ENCODE measurements at places on chromosomes 5 and 9.

DNA sequence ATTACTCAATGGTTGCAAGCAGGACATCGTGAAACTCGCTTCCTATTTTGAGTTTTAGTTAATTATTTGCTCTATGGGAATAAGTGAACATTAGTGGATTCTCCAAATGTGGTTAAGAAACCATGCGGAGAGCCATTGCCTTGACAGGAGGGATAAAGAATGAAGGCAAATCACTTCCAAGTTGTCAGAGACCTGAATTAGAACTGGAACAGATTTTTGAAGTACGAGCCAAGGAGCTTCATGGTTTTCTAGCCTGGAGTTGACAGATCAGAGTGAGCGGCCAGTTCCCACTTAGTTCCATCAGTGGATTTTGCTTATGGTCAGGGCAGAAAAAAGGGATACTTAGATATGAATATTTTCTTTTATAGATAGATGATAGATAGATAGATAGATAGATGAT is 171.4 kb upstream of the CDH10 start:
- no peak for DNase-seq

GRCh38 chr5:126542441-126542840 is 52.6 kb downstream of the ALDH7A1 start:
- DNase-seq, result no peak

- no peak for DNase-seq
These were observed 185.1 kb downstream of the FSTL4 start for GRCh38 chr5:133427121-133427777.

- DNase-seq, result peak; percentile 9
These were observed 31.1 kb upstream of the FGF1 start for GRCh38 chr5:142716963-142717362.

DNA sequence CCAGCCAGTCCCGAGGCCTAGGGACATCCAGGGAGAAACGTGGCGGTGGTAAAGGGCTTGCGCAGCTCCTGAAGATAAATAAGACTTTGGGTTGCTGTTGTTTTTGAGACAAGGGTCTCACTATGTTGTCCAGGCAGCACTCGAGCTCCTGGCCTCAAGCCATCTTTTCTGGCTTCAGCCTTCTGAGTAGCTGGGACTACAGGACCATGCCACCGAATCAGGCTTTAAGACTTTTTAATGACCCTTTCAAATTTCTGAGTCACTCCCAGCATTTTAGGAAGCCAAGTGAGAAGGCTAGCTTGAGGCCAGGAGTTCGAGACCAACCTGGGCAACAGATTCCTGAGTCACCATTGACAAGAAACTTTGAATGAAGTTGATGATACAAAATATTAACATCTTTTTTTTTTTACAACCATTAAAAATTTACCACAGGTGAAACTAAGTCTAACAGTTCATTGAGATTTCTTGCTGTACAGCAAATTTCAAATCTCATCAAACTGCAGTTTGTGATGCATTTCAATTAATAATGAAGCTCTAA is 817 bp upstream of the GNE start:
- DNase-seq, result no peak

GRCh38 chr5:157509587-157509986 is 49.6 kb downstream of the NIPAL4 start:
- DNase-seq, result no peak

DNA sequence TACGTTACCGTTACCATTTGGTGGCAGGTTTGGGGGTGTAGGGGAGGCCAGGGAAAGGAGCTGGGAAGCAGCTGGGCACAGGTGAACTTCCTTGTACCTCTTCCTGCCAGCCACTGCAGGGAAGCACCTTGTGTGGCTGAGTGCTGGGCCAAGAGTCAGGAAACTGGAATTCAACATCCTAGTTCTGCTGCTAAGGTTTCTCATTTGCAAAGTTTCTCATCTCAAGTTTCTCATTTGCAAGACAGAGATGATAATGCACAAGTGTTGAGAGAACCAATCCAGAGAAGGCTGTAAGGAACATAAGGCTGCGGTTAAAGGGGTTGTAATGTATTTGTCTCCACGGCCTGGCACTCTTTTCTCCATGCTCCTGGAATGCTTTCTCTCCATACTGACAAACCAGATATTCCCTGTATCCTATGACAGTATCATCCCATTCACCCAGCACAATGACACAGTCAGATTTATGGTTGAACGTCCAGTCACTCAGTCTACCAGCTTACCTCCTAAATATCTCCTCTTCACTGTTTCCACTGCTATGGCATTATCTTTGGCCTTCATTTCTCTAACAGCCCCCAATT is 33.6 kb upstream of the LARP1 start:
- DNase-seq, result no peak

GRCh38 chr5:138354387-138354786 is 1.9 kb downstream of the KDM3B start:
- DNase-seq, result no peak

DNA sequence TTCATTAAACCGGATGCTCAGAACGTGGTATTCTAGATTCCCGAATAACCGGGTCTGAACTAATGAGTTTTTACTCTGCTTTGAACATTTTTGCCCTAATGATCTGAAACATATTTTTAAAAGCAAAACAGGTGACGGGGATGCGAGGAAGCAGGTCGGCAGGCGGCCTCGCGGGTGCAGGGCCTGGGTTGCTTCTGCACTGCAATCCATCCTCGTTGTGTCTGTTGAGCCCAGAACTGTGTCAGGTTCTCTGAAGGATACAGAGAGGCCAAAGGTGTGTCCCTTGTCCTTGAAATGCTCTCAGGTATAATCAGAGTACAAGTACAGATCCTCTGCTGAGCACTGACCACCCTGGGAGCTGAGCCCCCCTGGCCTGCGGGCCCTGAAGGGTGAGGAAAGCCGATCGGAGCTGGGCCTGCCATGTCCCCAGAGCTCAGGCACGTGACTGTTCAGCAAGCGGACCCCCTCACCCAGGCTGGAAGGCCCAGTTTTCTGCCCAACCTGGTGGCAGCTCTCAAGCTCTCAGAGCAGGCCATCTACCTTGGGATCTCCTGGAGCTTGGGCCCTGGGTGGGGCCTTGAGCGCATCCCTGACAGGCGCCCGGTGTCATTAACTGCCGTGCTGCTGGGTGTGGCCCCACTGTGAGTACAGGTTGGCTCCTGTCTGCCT is 151.8 kb downstream of the OLFM1 start:
- DNase-seq, result no peak

DNA sequence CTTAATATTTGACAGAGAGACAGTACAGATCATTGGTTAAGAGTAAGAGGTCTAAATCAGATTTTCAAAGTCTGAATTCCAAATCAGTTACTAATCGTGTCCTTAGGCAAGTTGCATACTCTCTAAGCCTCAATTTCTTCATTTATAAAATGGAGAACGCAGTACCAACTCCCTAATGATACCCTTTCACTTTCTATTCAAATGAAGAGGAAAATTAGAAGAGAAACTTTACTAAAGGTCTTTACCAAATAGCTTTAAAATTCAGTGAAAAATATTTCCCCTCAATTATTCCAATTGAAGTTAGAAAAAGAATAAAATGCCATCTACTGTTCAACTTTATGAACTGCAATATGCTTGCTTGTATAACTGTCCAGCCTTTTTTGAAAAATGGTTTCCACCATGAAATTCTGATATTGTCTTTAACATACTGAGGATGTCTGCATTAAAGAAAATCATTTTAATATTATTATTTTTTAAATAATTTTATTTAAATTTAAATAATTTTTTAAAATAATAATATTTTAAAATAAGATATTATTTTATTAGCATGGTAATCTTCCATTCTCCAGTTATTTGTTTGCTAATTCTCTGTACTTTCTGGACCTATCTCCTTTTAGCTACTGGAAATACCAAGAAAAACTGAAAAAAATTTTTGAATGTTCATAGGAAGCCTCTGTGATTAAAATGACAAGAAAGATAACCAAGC is 36.0 kb downstream of the POC5 start:
- DNase-seq, result no peak

DNA sequence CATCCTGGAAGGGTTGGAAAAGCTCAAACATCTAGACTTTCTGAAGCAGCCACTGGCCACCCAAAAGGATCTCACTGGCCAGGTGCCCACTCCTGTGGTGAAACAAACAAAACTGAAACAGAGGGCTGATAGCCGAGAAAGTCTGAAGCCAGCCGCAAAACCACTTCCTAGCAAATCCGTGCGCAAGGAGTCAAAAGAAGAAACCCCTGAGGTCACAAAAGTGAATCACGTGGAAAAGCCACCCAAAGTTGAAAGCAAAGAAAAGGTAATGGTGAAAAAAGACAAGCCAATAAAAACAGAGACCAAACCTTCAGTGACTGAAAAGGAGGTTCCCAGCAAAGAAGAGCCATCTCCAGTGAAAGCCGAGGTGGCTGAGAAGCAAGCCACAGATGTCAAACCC is 87.6 kb downstream of the MAP1B start:
- no peak for DNase-seq

- no peak for DNase-seq
These were observed 17.4 kb downstream of the ENC1 start for GRCh38 chr5:74623006-74623611.

DNA sequence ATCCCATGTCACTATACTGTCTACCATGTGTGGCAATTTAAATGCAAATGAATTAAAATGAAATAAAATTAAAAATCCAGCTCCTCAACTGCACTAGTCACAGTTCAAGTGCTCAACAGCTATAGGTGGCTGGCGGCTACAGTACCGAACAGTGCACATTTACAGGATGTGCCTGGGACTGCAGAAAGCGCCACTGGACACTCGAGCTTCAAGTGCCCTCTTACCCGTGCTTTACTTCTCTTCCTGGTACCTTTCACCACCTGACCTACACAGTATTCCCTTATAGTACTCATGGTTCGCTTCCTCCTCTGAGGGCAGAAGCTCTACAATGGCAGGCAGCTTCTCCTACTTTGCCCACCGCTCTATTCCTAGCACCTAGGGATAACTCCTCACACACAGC is 166.6 kb downstream of the FANCC start:
- DNase-seq, result no peak

DNA sequence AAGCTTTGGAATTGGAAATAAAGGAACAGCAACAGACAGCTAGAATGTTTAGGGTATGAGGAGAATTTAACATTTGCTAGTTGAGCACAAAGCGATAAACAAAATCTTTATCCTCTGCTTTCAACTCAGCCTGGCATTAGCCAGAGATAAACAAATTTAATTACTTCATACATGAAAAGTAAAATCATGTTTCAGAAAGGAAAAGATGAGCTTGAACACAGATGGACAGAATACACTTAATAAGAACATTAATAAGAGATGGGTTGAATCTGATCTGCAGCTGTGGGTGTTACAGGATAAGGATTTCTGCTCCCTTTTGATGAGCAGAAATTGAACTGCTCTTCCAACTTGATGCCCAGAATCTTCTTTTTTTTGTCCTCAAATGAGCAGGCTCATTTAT is 275.2 kb downstream of the CSNK1G3 start:
- no peak for DNase-seq

- DNase-seq, result no peak
These were observed 25.3 kb upstream of the SLC1A1 start for GRCh38 chr9:4464911-4465513.

DNA sequence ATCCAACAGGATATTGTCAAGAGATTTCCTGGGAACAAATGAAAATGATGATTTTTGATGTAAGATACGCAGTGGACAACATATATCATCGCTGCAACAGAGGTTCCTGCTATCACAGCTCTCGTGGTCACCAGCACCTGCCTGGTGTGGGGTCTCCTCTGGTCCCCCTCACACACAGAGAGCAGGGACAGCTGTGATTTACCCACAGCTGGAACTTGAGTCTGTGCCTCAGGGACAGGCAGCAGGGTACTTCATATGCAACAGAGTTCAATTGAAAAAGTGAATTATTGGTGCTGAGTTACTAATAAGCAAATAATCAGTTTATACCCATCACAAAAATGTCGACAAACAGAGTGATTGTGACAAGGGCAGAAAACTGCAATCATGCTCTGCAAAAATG is 93.4 kb downstream of the LMX1B start:
- DNase-seq, result no peak

GRCh38 chr9:37471942-37472684 is 6.9 kb upstream of the ZBTB5 start:
- DNase-seq, result no peak

GRCh38 chr9:132287256-132287760 is 67.5 kb downstream of the SETX start:
- DNase-seq, result no peak

- DNase-seq, result peak; percentile 36
These were observed at the start of gene DNM1 for GRCh38 chr9:128203024-128203706. TSS of gene DNM1 (plus strand) at chr9:128203379. CDS start at chr9:128203471, 92 bp downstream.

GRCh38 chr5:98794001-98794400 is 20.5 kb downstream of the RGMB start:
- no peak for DNase-seq

DNA sequence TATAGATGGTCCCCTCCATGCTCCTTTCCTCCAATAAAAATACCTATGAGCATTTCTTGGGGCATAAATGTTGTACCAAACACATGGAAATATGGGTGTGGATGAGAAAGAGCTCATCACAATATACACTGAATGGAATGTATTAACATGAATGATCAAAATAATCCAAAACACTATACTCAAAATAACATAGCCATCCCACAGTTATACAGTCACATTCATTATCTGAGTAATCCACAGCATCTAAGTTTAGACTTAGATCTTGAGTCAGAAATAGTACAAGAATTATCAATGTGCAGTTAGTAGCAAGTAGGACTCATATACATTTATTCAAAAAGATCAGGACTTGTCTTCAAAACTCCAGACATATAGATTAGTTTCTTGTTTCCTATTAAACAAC is 175.2 kb upstream of the NREP start:
- DNase-seq, result no peak

DNA sequence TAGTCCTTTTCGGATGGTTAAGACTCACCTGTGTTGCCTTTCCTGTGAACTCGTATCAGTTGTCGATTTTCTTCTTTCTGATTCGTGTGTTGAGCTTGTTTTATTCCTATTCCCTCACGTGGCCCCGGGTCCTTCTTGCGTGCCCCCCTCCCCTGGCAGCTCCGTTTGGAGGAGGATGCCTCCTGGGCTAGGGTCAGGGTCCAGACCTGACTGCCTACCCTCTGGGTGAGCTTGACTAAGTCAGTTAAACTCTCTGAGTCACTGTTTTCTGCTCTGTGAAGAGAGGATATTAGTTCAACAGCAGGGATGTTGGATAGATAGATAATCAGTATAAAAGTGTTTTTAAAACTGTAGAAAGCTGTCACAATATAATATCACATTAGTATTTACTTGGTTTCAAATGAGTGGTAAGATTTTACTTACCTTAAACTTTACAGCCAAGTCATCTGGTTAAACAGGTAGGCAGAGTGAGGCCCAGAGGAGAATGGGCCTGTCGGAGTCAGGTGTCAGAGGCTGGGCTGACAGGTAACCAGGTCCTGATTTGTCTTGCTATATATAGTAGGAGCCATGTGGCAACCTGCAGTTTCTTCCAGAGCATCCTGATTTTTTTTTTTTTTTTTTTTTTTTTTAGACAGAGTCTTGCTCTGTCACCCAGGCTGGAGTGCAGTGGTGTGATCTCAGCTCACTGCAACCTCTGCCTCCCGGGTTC is 24.2 kb downstream of the PPARGC1B start:
- DNase-seq, result no peak
